ENCODE measurements at places on chromosomes 1 and 21.
A peak's percentile ranks its signal among the peaks of the same experiment; 100 is the strongest.

- DNase-seq: peak; percentile 75
Observed at GRCh38 chr1:12124693-12125421, 41.9 kb upstream of the TNFRSF1B start.

DNA sequence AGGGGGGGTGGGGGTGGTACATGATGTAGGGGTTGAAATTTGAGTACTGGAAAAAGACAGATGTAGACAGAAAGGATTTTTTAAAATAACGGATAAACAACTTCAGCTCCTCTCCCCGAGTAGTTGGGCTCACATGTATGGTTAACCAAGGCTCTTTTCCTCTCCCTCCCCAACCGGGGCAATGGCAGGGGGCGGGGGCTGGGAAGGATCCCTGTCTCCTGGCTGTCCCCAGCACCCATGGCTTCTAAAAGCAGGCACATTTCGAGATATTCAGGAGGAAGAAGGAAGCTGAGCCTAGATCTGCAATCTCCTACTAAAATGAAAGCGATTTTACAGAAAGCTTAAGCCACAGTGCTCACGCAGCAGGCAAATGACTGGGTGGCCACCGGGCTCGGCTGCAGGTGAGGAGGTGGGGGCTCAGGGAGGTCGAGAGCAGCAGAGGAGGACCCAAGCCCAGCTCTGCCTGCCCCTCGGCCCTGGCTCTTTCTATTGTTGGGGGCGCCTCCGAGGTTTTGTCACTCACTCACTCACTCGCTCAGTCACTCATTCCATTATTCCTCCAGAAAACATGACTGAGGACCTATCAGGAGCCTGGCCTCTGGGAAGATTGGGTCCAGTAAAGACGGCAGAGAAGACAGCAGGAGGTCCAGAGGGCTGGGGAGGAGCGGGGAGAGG, 573.3 kb downstream of the PTPRU start:
- no peak for DNase-seq

DNA sequence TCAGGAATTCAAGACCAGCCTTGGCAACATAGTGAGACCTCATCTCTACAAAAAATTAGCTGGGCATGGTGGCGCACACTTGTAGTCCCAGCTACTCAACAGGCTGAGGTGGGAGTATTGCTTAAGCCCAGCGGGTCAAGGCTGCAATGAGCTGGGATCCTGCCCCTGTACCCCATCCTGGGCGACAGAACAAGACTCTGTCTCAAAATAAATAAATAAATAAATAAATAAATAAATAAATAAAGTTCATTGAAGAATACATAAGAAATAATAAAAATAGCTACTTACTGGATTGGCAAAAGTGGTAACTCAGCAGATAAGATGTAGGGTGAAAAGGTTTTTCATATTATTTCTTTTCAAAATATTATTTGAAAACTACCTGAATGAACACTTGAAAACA, 5.9 kb downstream of the CEP170 start:
- no peak for DNase-seq

- DNase-seq: no peak
Observed at GRCh38 chr1:72557446-72558049, 275.2 kb upstream of the NEGR1 start.

DNA sequence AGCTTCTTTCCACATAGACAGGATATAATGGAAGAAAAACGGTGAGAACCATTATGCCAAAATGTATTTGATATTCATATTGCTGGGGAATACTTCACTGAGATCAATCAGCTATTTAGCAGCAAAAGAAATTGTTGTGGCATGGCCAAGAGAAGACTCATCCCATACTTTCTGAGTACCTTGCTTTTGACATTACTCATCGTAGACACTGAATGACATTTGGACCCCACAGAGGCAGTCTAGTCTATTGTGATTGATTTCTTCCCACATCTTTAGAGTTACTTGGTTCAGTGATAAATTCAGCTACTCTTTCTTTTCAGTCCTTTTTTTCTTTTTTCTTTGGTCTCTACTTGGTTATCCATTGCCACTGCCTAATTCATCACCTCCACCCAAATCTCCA, 22.1 kb downstream of the ATP1B1 start:
- no peak for DNase-seq

DNA sequence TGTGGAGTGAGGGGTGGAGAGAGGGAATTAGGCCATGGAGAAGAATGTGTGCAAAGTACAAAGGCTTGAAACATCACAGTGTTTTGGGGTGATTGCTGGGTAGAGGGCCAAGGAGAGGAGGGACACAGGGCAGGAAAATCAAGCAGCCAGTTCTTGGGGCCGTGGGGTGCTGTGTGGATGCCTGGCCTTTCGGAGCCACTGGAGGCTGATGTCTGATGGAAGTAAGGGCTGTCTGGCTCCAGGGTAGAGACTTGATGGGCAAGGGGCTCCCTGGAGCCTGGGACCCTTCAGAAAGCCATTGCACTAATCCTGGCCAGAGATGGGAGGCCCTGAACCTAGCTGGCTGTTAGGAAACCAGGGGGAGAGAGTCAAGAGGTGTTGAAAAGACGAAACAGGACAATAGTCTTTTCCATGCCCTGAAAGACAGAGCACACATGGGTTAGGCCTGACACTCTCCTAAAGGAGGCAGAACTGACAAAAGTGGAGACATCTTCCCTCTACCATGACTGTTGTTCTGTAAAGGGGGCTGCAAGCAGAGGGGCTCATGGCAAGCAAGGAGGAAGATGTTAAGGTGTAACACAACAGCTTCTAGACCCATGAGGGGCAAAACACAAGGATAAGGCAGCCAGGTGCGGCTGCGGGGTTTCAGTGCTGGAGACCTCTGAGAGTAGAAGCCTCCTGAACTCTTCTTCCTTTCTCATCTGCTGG, 21.0 kb downstream of the ATF3 start:
- DNase-seq: no peak

DNA sequence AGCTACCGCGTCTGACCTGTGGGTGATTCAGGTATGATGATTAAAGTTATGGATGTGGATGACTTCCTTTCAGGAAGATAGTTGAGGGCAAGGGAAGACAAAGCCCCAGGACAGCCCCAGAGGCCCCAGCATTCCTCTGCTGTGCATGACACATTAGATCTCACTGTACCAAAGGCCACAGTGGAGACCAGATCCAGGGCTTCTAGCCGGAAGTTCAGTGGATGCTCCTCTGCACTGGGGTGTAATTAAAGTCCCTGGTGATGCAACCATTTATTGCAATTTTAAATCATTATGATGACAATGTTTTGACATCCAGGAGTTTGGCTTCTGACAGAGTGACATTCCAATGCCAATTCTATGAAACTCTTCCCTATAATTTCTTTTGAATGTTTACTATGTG, 5.0 kb downstream of the C4BPA start:
- DNase-seq: no peak

GRCh38 chr1:155940993-155941844, at the start of gene RXFP4:
RXFP4 (plus strand) TSS chr1:155941638; CDS start chr1:155941710, 72 bp downstream.
- no peak for DNase-seq

DNA sequence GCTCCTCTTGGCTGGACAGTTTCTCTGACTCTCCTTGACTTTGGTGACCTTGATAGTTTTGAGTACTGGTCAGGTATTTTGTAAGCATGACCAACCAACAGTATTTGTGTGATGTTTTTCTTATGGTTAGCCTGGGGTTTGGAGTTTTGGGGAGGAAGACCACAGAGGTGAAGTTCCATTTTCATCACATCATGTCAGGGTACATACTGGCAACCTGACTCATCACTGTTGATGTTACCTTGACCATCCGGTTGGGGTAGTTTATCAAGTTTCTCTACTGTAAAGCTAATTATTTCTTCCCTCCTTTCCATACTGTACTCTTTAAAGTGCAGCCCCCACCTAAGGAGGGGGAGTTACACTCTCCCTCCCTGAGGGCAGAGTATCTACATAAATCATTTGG, 13.4 kb downstream of the OSCP1 start:
- DNase-seq: no peak

GRCh38 chr1:229420224-229420623, 13.7 kb downstream of the ACTA1 start:
- no peak for DNase-seq

All from stimulated activated CD4-positive, alpha-beta T cell treated with anti-CD3 and anti-CD28 coated beads, Interleukin-4, amount 100 ng/mL, for 1 hour (primary cell).